Kidney tubule cell (primary cell): ENCODE measurements at places on chromosomes 12 and 14.

GRCh38 chr14:104137297-104138097 is 890 bp upstream of the KIF26A start:
- peak; percentile 53 for DNase-seq

DNA sequence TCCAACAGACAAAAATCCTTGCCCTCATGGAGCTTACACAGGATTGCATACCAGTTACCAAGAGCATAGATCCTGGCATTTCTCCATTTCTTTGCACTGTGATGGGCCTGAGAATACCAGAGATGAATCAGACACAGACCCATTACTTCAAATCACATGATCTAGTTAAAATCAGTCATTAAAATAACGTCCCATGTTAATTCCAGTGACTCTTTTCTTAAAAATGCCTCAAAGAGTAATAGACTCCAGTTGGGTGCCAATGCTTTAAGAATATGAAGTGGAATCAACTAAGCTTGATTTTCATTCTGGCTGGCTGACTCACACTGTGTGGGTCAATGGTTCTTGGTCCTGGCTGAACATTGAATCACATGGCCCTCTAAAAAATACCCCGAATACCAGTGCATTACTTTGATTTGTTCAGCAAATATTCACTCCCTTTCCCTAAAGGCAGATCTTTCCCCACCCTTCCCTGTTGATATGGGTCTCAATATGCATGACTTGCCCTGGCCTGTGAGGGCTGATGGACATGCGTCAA is 11.0 kb downstream of the ASB2 start:
- DNase-seq = peak; percentile 99

GRCh38 chr12:66119870-66120241 is 10.7 kb downstream of the LLPH start:
- no peak for DNase-seq

GRCh38 chr14:23252006-23252405 is 14.3 kb downstream of the RNF212B start:
- peak; percentile 21 for DNase-seq

DNA sequence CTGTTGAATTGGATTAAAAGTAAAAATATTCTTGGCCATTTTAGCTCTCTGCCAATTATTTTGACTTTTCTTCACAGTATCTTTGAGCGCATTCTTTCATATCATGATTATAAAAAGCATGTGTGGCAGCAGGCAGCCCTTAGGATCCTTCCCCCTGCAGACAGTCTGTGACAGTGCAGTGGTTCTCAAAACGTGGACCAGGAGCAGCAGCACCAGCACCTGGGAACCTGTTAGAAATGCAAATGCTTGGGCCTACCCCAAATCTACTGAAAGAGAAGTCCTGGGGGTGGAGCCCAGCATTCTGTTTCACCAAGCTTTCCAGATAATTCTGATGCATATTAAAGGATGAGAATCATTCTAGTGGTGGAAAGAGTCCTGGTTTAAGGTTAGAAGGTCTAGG is 155.6 kb downstream of the MON2 start:
- no peak for DNase-seq

GRCh38 chr14:66240105-66240504 is 246.1 kb upstream of the CCDC196 start:
- peak; percentile 40 for DNase-seq

GRCh38 chr14:81198651-81199050 is 22.1 kb downstream of the GTF2A1 start:
- no peak for DNase-seq

- peak; percentile 92 for DNase-seq
Observed at GRCh38 chr12:31874961-31875608, 84.1 kb upstream of the RESF1 start.

- no peak for DNase-seq
Observed at GRCh38 chr12:107167756-107168155, 74.4 kb upstream of the CRY1 start.

- peak; percentile 76 for DNase-seq
Observed at GRCh38 chr12:52268212-52268611, 6.2 kb upstream of the KRT86 start.

DNA sequence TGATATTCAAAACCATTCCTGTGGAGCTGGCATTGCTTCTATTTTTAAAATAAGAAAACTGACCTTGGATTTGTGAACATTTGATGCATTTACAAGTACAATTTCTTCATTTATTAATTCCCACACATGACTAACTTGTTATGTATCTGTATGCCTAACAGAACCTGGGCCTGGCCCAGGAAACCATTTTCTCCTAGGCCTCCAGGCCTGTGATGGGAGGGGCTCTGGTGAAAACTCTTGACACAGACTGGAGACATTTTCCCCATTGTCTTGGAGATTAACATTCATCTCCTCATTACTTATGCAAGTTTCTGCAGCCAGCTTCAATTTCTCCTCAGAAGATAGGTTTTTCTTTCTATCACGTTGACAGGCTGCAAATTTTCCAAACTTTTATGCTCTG is 42.0 kb downstream of the GLIPR1L2 start:
- DNase-seq = no peak

GRCh38 chr14:35254736-35255135 is 37.4 kb upstream of the PSMA6 start:
- peak; percentile 49 for DNase-seq

DNA sequence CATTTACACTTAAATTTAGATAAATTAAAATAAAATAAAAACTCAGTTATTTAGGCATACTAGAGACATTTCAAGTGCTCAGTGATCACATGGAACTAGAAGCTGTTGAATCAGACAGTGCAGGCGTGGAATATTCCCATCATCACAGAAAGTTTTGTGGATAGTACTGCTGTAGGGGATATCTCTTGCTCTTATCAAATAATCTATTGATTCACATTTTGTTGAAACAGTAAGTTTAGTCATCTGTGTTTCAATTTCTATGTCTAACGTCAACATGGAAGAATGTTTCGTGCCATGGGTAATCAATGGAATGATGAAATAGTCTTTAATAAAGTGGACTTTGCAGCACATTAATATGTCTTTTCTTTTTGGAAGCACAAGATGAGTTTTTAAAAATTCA is 108.6 kb downstream of the PAH start:
- DNase-seq = no peak

DNA sequence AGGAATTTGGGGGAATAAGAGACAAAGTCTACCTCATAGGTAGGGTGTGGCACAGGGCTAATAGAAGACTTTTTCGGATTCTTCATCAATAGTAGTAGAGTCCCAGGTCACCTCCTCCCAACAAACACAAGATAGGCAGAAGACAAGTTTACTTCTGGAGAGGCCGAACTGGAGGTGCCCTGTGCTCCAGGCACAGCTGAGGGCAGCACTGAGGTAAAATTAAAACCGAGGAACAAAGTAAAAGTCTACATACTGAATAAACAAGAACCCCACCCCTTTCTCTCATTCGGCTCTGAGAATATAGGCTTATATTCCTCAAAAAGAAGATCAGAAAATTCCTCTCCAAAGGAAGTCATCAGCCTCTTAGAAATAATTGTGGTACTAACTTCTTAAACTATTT is 161.5 kb downstream of the SEC23A start:
- no peak for DNase-seq

GRCh38 chr12:81726634-81727033 is 32.5 kb downstream of the PPFIA2 start:
- no peak for DNase-seq

GRCh38 chr14:70726651-70727375 is 82.5 kb downstream of the MAP3K9 start:
- DNase-seq = no peak

- no peak for DNase-seq
Observed at GRCh38 chr14:89283327-89284060, 133.5 kb downstream of the FOXN3 start.

DNA sequence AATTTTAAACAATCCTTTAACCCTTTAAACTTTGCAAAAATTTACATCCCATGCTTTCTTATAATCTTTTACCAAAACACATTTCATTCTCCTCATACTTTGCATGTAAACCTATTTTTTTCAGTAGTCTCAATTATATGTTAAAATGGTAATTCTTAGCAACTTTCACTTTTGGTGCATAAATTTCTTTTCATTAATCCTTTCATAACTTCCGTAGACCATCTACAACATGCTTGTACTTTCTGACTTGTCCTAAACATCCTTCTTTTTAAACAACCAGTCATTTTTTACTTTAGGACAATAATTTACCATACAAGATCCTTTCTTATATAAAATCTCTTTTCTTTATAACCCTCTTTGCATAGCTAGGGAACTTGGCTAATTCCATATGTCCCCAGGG is 19.5 kb downstream of the CCDC91 start:
- no peak for DNase-seq

DNA sequence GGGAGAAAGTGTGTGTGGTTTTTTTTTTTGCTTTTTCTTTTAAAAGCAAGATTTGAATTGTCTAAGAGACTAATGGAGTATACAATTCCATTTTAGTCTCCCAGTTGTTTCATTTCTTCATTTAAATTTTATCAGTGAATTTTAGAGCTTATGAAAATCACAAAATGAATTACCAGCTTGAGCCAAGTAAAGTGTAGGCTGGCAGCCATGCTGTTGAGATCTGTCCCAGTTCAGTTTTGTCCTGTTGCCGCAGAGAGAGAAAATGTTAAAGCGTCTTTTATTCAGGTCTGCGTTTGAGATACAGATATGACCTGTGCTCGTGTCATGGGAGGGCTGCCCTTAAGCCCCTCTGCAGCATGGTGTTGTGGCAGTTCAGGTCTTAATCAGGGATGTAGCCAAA is 256.5 kb downstream of the IPO8 start:
- no peak for DNase-seq

GRCh38 chr12:851343-851742 is 98.2 kb downstream of the RAD52 start:
- no peak for DNase-seq
